Cortex of kidney (tissue), 1 donor: ENCODE measurements at places on chromosomes 3 and 15.

DNA sequence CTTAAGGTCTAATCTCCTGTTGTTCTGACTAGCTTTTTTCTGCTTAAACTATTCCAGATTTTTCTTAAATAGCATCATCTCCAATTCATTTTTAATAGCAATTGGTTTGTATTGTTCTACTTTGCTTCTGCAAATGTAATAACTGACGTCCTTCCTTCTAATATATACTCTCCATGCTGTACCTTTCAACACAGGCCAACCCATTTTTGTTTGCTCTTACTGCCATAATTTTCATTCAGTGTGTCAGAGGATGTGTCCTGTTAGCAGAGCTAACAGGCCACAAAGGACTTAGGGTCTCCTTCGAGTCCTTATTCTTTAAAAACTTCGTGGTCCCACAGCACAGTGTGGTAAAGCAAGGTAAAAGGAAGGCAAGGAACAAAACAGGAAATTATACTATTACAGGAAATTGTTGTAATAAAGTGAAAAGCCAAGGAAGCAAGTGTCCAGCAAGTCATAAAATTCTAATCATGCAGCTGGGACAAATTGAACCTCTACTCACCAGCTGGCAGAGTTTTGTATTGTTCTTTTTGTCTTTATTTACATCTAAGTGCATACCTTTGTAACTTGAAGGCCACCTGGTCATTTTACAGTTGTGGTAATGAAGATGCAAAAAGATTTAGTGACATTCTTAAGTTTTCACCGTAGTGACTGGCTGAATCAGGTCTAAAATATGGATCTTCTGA, 64.9 kb upstream of the ZBTB20 start:
- DNase-seq = no peak

DNA sequence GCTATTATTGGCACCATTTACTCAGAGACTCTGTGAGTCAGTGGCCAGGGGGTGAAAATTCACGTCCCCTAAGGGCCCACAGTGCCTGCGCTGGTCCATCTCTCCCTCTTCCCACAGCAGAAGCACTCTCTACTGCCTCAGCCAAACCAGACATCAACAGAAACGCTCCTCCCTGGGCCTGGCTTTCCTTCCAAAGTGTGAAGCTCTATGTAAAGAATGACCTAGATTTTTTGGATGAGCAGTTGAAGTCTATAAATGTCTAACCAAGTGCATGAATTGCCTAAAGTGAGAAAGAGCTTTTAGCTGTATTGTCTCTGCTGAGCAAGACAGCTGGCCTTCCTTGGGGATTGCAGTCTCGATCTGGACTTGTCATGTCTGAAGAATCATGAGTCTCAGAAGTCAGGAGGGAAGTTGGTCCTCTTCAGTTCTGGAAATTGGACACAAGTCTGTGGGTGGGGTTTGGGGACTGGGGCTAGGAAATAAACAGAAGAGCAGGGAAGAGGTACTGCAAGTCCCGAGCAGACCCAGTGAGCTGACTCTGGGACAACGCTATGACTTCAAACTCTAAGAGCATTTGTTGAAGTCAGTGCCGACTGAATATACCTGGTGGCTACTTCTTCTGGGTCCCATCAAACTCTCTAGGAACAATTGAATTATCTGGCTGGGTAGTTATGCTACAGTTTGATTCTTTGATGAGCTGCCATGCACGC, 29.0 kb downstream of the RASGRP1 start:
- DNase-seq = no peak

- DNase-seq = no peak
Observed at GRCh38 chr3:133855002-133855370, 40.7 kb downstream of the RAB6B start.

DNA sequence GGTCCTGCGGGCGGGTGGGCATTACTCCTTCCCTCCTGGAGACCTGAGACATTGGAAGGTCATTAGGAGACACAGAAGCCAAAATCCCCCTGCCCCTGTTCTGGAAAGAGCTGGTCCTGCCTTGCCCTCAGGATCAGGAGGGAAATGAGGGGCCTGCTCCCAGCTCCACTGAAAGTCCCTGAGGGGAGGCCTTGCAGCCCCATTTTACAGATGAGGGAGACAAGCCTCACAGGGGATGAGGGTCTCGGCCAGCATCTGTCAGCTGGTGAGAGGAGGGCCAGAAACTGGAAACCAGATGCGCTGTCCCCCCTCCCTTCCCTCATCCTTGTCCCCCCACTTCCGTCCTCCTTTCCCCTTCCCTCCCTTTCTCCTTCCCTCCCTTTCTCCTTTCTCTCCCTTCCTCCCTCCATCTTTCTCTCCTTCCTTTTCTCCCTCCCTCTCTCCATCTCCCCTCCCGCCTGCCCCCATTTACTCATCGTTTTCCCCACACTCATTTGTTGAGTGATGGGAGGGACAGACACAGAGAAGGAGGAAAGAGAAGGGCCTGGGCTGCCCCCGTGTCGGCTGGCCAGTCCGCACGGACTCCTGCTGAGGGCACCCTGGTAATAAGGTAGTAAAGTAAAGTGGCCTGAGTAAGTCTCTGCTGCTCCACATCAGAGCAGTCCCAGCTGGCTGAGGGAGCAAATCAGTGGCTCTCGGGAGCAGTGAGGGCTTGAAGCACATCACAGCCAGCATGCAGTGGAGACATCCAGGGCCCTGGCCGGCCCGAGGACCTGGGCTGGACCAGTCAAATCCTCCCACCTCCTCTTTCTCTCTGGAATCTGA, 112.4 kb upstream of the ALDH1A3 start:
- DNase-seq = no peak

DNA sequence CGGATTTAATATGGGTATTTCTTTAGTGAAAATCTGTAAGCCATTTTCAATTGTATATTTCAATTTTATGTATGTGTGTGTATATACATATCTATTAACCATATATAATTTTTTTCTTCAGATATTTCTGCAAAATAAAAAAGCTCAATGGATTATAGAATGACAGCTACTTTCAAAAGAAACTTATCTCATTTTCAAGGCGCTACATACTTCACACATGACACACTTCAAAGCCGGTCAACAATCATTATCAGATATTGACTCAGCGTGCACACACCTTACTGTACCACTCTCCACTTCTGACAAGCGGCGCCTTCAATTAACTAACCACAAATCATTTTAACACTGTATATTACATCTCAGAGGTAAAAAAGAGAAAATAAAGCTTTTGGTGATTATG, 39.6 kb downstream of the ATP13A3 start:
- DNase-seq = no peak

GRCh38 chr3:99846477-99847160, 29.0 kb downstream of the CMSS1 start:
- DNase-seq = no peak
